ENCODE measurements at places on chromosomes 1 and 21.
A peak's percentile ranks its signal among the peaks of the same experiment; 100 is the strongest.

GRCh38 chr1:22562584-22563583 lies at the start of gene EPHA8:
Gene EPHA8 (plus strand): TSS chr1:22563489. CDS start chr1:22563636, 147 bp downstream.
- DNase-seq: no peak

DNA sequence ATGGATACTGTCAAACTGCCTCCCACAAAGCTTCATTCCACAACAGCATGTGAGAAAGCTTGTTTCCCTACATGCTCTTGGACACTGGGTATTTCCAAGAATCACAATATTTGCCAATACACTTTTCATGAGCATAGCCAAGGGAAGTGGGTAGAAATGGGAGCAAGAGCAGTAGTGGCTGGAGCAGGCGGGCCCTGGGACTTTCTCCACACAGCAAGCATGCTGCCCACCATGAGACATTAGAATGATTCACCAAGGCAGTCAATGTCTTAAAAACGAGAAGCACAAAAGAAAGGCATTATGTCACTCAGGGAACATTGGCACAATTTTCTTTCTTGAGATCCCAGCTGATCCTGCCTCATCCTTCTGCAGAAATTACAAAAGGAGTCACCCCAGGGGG lies 371.6 kb upstream of the RUNX1 start:
- no peak for DNase-seq

GRCh38 chr1:1373815-1374588 lies 1.0 kb downstream of the AURKAIP1 start:
- no peak for DNase-seq

- no peak for DNase-seq
These were observed 192.9 kb upstream of the HP1BP3 start for GRCh38 chr1:20980051-20980450.

DNA sequence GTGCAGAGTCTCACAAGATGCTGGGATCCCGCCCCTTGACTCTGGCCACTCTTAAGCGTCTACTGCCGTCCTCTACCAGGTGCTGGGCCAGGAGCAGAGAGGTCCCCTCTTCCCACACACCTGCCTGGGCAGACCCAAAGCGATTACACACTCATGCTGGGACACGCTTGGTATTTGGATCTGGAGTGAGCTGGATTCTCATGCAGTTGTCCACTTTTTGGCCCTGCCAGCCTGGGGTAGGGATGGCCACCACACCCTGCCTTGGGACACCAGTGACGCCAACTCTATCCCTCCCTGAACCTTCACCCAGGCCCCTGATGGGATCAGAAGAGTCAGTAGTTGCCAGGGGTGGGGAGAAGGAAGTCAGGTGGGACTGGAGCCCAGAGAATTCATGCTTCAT lies 28.6 kb downstream of the ITPKB start:
- no peak for DNase-seq

DNA sequence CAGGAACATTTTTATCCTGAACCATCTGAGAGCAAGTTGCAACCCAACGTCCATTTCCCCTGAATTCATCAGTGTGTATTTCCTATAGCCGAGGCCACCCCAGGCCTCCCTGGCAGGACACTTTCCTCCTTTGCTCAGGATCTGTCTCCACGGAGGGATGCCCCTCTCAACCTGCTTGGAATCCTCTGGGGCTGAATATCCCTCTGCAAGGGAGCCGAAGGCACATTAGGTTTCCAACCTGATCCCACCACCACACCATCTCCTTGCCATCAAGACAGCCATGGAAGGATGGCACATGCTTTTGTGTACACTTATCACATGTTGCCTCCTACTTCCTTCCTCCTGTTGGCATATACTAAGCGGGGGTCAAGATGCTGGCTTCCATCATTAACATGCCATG lies 74.8 kb upstream of the EDN2 start:
- DNase-seq: no peak

DNA sequence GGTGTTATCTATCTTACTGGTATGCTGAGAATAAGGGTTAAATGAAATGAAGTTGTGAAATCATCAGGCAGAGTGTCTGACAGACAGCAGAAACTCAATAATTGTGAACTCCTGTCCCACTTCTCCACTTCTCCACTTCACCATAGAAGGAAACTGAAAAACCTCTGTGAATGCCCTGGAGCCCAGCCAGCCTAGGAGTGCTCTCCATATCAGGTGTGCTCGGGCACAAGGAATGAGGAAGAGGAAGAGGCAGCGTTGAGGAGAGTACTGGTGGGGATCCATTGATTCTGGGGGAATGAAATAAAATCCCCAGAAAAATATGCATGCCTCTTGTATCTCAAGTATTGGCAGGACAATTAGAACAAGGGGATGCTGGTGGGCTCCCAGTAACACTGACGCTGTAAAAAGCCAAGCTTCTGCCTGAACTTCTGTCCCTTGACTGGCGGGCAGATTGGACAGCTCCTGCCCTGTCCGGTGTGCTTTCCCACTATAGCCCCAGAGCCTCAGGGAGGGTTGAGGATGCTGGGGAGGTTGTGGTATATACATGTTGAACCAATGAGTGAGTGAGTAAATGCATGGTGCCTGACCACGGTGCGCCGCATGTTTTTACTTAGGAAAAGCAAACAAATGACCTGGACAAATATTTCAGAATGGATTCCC lies 47.7 kb downstream of the NMNAT2 start:
- DNase-seq: no peak

DNA sequence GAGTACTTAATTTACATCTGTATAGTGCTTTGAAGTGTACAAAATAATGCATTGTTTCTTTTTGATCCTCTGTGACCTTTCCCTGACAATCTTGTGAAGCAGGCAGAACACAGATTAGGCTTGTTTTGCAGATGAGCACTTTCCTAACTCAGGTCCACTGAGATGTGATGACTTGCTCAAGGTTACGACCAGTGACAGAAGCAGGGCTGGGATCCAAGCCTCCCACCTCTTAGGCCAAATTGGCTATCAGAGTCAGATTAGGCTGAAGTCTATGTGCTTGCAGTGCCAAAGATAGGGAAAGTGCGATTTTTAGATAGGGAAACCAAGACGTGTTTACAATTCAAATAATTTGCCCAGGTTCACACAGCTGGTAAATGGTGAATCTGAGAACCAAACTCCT lies 147.3 kb downstream of the OMA1 start:
- DNase-seq: no peak

DNA sequence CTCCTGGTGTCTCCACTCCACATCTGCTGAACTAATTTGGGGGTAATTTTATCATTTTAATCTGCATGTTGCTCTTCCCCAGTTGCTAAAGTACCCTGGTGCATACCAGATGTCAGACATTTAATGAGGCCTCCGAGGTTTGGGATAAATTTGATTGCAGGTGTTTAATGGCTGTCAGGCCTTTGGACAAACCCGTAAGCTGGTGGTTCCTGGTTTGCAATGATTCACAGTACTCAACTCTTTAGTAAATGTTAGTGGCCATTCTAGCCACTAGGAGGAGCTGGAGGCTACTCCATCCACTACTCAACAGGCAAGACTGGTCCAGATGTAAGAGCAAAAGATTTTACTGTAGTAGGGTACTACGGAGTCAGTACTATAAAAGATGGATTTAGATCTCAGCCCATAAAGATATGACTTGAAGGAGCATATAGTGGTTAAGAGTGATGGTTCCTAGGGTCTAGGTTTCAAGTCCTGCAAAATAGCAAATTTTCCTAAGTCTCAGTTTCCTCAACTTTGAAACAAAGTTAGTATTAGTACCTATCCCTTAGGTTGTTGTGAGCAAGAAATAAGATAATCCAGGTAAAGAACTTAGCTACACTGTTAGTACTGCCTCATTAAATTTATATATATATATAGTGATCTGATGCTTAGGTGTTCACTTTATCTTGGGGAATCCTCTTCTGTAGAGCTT lies 132.8 kb downstream of the SNX7 start:
- no peak for DNase-seq

DNA sequence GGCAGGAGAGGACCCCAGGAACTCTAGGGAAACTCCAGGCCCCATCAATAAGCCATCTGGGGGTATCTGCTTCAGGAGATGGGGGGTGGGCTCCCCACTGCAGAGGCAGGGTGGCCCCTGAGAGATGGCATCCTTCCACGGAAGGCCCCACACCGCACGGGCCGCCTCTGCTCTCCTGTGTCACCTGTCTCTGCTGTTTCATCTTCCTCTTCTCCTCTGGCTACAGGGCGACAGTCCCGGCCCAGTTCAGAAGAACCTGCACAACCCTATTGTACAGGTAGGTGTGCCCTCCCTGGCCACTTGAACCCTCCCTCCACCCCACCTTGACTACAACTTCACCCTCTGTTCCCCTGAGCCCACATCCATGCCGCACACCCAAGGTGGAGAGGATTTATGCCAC lies 90.2 kb upstream of the TMEM51 start:
- no peak for DNase-seq

GRCh38 chr1:37570528-37571334 lies 14.0 kb downstream of the DNALI1 start:
- DNase-seq: no peak

GRCh38 chr1:194339471-194339870 lies 1153.1 kb upstream of the B3GALT2 start:
- DNase-seq: no peak

DNA sequence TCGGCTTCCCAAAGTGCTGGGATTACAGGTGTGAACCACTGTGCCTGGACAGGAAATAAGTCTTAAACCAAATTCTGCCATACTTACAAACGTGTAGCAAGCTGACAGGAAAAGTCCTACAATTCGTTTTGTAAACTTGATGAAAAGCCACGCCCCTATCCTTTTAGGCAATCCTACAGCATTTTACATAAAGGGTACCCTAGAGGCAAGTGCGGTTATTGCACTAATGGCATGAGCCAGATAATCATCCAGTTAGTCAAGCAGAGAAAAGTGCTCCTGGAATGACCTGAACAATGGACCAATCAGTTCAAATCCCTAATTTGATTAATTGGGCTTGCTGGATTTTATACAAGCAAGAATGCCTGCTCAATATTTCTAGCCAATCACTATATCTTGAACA lies 338.2 kb downstream of the KIF26B start:
- no peak for DNase-seq

DNA sequence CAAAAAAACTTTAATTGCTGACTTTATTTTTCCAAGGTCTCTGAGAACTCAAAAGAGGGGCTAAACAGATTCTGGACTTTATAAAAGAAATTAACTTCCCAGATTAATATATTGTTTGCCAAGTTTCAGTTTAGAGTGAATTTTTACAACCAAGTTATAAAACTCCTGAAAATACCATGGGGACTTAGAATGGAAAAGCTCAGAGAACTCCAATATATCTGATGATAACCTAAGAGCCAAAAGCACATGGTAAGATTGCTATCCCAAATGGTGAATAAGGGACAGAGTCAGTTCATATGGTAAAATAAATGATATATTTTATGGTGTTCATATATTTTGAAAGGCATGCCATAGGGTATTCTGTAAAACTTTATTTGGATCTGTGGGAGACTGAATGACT lies 470.9 kb downstream of the TTLL7 start:
- DNase-seq: no peak

DNA sequence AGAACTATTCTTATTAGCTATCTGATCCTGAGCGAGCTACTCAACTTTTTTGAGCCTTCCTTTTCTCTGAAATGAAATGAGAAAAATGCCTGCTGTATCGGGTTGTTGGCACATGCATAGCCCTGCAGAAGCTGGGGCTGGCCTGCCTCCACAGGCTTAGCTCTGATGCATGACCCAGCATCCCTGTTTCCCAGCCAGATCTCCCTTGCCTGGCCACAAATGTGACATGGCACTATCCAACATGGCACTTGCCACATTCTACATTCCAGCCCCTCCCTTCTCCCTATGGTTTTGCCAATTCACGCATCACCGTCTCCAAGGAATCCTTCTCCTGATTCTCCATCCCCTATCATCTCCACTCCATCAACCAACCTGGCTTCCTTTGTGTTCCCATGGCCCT lies 13.8 kb downstream of the RNU5D-1 start:
- no peak for DNase-seq

DNA sequence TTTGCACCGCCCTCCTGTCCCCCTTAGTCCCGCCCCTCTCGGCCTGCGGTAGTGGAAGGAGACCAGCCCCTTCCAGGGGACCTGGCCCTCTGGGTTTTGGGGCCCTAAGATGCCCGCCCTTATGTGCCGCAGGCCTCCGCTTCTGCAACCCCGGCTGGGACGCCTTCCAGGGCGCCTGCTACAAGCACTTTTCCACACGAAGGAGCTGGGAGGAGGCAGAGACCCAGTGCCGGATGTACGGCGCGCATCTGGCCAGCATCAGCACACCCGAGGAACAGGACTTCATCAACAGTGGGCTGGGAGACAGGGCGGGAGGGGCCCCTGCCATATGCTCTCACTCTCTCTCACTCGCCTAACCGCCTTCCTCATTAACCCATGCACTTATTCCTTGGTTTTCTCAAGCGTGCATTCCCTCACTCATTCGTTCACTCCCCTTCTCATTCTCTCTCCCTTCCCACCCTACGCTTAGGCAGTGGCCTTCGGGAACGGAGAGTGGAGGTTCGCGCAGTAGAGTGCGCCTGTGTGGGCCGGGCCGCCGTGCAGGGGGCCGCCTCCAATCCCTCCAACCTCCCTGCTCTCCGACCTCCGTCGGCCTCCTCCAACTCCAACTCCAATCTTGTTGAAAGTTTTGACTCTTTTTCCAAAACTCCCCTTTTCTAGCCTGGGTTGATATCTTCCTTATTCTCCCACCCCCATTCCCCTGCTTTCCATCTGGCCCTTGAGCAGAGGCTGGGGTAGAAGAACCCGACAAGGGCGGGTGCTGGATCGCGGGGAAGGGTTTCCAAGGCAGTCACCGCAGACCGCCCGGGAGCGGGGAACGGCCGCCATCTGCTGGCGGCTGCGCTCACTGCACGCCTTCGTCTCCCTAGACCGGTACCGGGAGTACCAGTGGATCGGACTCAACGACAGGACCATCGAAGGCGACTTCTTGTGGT lies 15.2 kb downstream of the BCAN start:
- peak; percentile 19 for DNase-seq

GRCh38 chr1:36664571-36665287 lies 182.0 kb upstream of the CSF3R start:
- DNase-seq: peak; percentile 85

- no peak for DNase-seq
These were observed 2.9 kb upstream of the C1orf105 start for GRCh38 chr1:172417557-172417956.

GRCh38 chr1:66331658-66332547 lies 202.1 kb upstream of the SGIP1 start:
- DNase-seq: no peak
